Activated T-helper 2 cell treated with anti-CD3 and anti-CD28 coated beads, Interferon-gamma antibody, Interleukin-2, Interleukin-4, amounts not matched to agents 10 μg/mL and 5 μg/mL and 100 μg/mL, durations not matched to agents 14 hours and 24 hours and 36 hours (primary cell): ENCODE measurements at places on chromosomes 11 and 22.

DNA sequence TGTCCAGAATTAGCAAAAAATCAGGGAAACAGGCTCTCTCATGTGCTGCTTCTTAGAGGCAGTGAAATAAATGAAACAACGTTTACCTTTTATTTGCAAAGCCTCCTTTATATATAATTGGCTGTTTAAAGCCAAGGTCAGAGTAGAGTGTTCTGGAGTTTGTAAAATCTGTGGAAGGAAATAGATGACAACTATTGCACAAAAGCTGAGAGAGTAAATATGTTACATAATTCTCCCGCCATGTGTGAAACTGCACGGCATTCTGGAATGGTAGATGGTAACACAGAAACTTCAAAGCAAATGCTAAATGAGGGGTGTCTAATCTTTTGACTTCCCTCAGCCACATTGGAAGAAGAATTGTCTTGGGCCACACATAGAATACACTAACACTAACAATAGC, 51.5 kb upstream of the FGF3 start:
- H3K4me3 ChIP-seq, result no peak overlapping the region
- no peak for DNase-seq
- no peaks in the 10 kb centered on the region for H3K4me1 ChIP-seq
- H3K36me3 ChIP-seq, result no peaks in the 10 kb centered on the region

GRCh38 chr22:24695561-24696511, 78.7 kb downstream of the PIWIL3 start:
- DNase-seq, result no peak
- H3K4me1 ChIP-seq, result peaks cover 2% of the 10 kb centered on the region
- no peak overlapping the region for H3K27ac ChIP-seq
- H3K36me3 ChIP-seq, result no peaks in the 10 kb centered on the region
- peaks cover 9% of the 10 kb centered on the region for H3K27me3 ChIP-seq

GRCh38 chr11:13669544-13670488, 1.3 kb downstream of the FAR1 start:
- H3K36me3 ChIP-seq, result peaks cover 37% of the 10 kb centered on the region
- H3K4me3 ChIP-seq, result peak overlapping the region; percentile 91
- H3K27me3 ChIP-seq, result peaks cover 4% of the 10 kb centered on the region
- peak overlapping the region; percentile 92 for H3K27ac ChIP-seq
- peaks cover 36% of the 10 kb centered on the region for H3K4me1 ChIP-seq
- no peak for DNase-seq

GRCh38 chr11:134557571-134558257, 145.7 kb upstream of the B3GAT1 start:
- no peak for DNase-seq
- H3K27me3 ChIP-seq, result peaks cover 1% of the 10 kb centered on the region
- H3K36me3 ChIP-seq, result no peaks in the 10 kb centered on the region

- peak overlapping the region; percentile 42 for H3K27ac ChIP-seq
- H3K36me3 ChIP-seq, result peaks cover 23% of the 10 kb centered on the region
- peaks cover 53% of the 10 kb centered on the region for H3K4me1 ChIP-seq
- H3K27me3 ChIP-seq, result no peaks in the 10 kb centered on the region
These were observed 35.4 kb downstream of the HORMAD2 start for GRCh38 chr22:30115705-30116104.

- H3K4me1 ChIP-seq, result no peaks in the 10 kb centered on the region
- H3K27ac ChIP-seq, result no peak overlapping the region
- H3K27me3 ChIP-seq, result peaks cover 4% of the 10 kb centered on the region
- no peak overlapping the region for H3K4me3 ChIP-seq
- H3K36me3 ChIP-seq, result no peaks in the 10 kb centered on the region
These were observed 16.5 kb downstream of the SGSM1 start for GRCh38 chr22:24822471-24822870.

DNA sequence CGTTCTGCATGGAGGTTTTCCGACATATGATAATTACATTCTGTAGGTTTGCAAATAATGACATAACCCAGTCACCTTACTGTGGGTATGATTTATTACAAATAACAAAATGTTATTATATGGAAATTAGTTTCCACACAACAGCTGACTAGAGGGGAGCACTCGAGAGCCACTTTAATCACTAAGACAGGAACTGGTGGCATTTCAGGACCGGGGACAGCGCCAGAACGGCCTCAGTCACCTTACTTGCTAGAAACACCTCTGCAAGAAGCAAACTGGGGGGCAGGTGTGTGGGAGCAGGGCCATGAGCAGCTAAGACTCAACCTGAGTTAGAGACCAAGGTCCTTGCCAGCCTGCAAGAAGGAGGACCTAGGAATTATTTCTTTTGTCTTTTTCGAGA, 199.9 kb downstream of the DSCAML1 start:
- H3K4me1 ChIP-seq, result peaks cover 5% of the 10 kb centered on the region
- DNase-seq, result peak; percentile 34
- H3K27ac ChIP-seq, result no peak overlapping the region
- H3K27me3 ChIP-seq, result peaks cover 21% of the 10 kb centered on the region
- H3K36me3 ChIP-seq, result no peaks in the 10 kb centered on the region

GRCh38 chr11:48000432-48000831, 20.1 kb downstream of the PTPRJ start:
- peaks cover 60% of the 10 kb centered on the region for H3K4me1 ChIP-seq
- H3K27ac ChIP-seq, result peak overlapping the region; percentile 99
- H3K27me3 ChIP-seq, result no peaks in the 10 kb centered on the region
- H3K4me3 ChIP-seq, result no peak overlapping the region

GRCh38 chr11:33324302-33324985, 67.3 kb downstream of the HIPK3 start:
- no peak overlapping the region for H3K4me3 ChIP-seq
- H3K27me3 ChIP-seq, result no peaks in the 10 kb centered on the region
- no peak overlapping the region for H3K27ac ChIP-seq

GRCh38 chr11:76837696-76838677, 22.7 kb upstream of the ACER3 start:
- H3K27ac ChIP-seq, result no peak overlapping the region
- H3K4me3 ChIP-seq, result no peak overlapping the region
- H3K27me3 ChIP-seq, result peaks cover 28% of the 10 kb centered on the region
- no peak for DNase-seq
- no peaks in the 10 kb centered on the region for H3K4me1 ChIP-seq

DNA sequence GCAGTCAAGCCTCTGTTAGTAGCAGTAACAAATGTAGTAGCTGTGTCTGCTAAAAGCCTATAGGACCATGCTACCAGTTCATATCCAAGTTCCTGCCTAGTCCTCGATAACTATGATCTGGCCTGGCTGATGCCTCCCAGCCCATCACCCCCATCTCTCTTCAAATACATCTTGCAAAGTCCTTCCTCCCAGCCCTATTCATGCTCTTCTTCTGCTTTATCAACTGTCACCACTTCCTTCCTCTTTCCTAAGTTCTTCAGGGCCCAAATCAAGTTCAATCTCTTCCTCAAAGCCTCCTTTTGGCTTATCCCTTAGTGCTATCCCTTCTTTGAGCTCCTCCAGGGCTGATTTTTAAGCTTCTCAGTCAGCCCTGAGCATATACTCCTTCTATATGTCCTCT, 150.9 kb upstream of the THY1 start:
- H3K4me3 ChIP-seq, result no peak overlapping the region
- no peak for DNase-seq
- H3K27ac ChIP-seq, result no peak overlapping the region
- no peaks in the 10 kb centered on the region for H3K36me3 ChIP-seq

DNA sequence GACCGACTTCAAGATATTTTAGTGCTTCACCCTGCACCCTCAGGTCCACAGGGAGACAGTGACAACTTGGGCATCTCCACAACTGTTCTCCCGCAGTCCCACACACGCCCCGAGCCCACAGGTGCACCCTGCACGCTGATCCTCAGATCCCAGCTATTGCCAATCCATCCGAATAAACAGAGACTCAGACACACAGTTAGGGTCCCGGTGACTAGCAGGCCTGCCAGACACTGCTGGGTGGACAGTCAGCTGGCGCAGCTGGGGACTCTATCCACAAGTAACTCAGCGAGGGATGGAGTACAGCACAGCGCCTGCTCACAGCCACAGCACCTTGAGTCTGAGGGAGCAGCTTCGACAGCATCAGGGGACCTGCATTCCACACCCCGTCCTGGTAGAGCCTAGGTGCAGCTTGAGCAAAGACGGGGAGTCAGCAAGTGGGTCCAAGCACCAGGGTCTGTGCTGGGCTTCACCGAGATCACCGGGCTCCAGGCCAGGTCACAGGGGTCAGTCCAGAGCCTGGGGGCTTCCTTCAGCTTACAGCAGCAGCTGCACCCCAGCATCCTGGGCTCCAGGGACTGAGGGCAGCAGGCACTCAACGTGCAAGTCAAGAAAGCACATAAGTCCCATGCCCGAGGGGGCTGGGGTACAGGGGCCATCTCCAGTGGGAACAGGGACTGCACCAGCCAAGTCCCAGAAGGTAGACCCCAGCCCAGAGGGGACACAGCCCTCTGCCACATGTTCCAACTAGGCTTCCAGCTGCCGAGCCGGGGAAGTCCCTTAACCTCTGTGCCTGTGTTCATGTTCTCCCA, 7.6 kb downstream of the RPL3 start:
- no peak overlapping the region for H3K4me3 ChIP-seq
- no peak for DNase-seq
- H3K27me3 ChIP-seq, result no peaks in the 10 kb centered on the region
- peaks cover 60% of the 10 kb centered on the region for H3K36me3 ChIP-seq
- peak overlapping the region; percentile 43 for H3K27ac ChIP-seq
- H3K4me1 ChIP-seq, result peaks cover 13% of the 10 kb centered on the region

DNA sequence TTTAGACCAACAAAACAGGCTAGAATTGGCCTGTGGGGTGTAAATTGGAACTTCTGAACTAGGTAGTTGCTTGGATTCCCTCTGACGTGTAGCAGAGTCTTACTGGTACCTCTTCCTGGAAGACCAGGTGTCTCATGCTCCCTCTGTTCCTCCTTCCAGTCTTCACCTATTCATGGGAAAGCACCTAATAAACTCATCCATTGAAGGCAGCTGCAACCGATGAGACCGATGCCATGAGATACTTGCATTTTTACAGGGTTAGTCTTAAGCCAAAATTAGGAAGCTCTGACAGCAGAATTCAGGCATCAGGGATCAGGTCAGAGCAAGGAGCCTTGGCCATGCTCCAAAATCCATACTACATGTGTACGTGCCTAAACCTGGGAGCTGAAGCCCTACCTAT, 13.2 kb upstream of the HEPHL1 start:
- H3K27me3 ChIP-seq, result no peaks in the 10 kb centered on the region
- no peak for DNase-seq
- no peak overlapping the region for H3K27ac ChIP-seq
